CD4-positive, alpha-beta T cell treated with Interleukin-1 beta for 1 hour (primary cell): ENCODE measurements at places on chromosomes 7 and 10.

- no peak for DNase-seq
Measured at GRCh38 chr10:59131666-59132065, 44.8 kb upstream of the PHYHIPL start.

- no peak for DNase-seq
Measured at GRCh38 chr7:88477976-88478375, 171.3 kb upstream of the STEAP4 start.

- no peak for DNase-seq
Measured at GRCh38 chr7:27890205-27890849, 150.4 kb downstream of the TAX1BP1 start.

- DNase-seq = peak; percentile 38
Measured at GRCh38 chr10:100621360-100622205, 85.8 kb downstream of the HIF1AN start.

- DNase-seq = no peak
Measured at GRCh38 chr10:97590748-97591495, 1.4 kb downstream of the C10orf62 start.

DNA sequence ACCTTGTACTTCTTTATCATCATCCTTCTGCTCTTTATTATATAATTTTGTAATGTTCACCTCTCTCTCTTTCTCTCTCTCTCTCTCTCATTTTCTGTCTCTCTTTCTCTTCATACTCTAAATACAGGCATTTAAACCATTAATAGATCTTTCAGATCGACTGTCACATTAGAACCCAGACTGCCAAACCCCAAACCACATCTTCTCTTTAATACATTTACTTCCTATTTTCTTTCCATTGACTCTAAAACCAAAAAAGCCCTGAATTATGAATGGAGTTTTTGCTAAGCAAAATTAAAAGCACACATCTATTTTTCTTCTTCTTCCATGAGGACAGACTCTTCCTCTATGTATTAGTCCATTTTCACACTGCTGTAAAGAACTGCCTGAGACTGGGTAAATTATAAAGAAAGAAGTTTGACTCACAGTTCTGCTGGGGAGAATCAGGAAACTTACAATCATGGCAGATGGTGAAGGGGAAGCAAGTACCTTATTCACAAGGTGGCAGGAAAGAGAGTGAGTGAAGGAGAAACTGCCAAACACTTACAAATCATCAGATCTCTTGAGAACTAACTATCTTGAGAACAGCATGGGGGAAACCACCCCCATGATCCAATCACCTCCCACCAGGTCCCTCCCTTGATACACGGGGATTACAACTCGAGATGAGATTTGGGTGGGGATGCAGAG is 272.7 kb upstream of the MGMT start:
- DNase-seq = no peak

DNA sequence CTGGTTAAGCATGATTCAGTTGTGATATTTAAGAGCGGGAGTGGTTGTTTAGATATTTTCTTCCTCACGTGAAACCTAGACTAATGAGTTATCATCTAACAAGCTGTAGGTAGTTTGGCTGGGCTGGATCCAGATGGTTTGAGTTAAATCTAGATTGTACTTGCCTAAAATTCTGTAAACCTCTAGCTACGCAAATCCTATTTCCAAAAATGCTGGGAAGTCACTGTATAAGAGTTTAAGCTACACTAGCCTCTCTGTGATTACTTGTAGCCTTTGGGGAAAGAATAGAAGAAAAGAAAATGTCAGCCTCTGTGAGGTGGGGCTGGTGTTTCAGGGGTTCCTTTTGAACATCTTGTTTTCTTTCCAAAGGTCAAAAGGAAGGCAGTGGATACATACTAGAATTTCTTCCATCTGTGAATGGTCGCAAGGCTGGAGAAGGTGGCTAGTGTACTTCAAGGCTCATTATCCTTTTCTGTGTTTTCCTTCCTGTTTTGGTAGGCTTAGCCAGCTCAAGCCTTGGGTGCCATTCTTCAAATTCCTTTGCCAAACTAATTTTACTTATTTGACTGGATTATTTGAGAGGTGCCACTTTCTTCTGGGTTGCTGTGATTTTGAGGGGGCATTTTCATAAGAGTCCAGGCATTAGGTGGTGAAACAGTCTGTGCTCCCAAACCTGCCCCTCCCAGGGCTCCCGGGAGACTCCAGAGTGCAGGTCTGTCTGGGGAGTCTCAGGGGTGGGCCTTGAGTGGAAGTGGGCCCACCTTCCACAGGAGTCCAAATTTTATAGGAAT is 5.2 kb upstream of the EN2 start:
- DNase-seq = no peak

DNA sequence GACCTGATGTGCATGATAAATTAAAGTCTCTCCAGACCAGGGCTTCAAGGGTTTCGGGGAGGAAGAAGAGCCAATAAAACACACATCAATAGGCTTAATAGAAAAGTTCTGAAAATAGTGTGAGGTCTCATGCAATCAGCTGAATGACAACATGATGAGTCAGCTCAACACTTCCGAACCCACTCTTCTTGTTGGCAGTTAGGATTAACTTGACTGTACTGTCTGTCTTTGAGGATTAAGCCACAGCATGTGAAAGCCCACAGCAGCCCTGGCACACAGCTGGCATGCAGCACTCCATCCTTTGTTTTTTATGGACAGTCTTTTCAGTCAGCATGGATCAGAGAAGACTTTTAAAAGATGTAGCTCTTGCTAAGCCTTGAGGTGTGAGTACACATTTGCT is 526.9 kb upstream of the VSTM2A start:
- DNase-seq = no peak

GRCh38 chr7:73971322-73971703 is 56.7 kb upstream of the ELN start:
- no peak for DNase-seq

DNA sequence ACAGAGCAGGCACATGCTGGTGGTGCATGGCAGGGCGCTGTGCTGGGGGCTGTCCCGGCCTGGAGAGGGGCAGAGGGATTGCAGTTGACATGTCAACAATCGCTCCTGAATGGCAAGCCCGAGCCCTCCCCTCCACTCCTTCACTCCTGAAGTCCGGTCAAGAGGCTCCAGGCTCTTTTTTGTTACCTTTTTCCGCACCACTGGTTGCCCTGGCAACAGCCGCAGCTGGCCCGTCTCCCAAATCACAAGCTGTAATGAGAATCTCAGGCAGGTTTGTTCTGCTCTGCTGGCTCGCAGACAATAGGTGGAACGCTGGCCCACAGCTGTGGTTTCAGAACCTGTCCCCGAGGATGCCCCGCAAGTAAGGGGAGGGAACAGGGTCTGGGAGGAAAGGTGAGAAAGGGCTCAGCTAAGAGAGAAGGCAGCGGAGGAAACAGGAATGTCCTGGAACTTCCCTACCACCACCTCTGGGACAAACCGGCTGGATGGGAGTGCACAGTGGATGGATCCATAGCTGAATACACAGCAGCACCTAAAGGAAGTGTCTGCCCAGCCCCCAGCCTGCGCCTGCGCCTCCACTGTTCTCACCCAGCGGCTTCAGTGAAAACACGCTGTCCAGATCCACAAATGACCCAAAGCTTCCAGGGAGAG is 58.9 kb downstream of the CALML3 start:
- DNase-seq = peak; percentile 11

GRCh38 chr10:94680544-94680943 is 3.0 kb upstream of the CYP2C18 start:
- no peak for DNase-seq

- DNase-seq = no peak
Measured at GRCh38 chr7:29150856-29151255, 4.5 kb upstream of the CPVL start.

DNA sequence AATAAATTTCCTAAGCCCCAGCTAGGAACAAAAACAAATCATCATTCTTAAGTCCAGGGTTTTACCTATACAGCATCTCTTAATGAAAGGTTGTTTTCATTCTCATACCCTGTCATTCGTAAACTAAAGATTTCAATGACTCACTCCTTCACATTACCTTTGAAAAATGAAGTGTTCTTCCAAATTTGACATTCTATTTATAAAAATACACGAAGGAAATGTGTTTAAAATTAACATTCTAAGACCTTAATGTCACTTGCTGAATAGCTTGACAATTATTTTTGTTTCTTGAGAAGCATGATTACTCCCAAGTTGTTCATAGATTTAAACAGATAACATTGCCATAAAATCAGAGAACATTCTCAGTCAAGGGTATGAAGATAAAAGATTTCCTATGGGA is 1188.3 kb upstream of the SORCS1 start:
- DNase-seq = no peak

DNA sequence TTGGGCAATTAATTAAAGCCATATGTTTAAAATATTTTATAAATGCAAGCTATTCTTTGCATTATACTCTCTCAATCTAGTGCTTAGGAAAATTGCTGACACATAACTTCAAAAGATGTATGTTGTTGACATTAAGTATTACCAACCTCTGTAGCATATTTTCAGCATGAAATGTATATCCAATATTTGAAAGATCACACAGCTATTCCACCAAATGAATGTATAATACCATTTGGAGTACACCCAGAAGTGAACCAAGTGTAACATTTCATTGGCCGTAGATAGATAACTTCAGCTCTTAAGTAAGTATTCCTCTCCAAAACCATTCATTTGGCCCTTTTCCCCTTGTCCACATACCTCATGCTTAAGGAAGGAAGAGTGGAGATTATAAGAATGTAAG is 104.6 kb downstream of the HECTD2 start:
- no peak for DNase-seq

GRCh38 chr10:7933262-7933661 is 115.0 kb downstream of the TAF3 start:
- DNase-seq = no peak

DNA sequence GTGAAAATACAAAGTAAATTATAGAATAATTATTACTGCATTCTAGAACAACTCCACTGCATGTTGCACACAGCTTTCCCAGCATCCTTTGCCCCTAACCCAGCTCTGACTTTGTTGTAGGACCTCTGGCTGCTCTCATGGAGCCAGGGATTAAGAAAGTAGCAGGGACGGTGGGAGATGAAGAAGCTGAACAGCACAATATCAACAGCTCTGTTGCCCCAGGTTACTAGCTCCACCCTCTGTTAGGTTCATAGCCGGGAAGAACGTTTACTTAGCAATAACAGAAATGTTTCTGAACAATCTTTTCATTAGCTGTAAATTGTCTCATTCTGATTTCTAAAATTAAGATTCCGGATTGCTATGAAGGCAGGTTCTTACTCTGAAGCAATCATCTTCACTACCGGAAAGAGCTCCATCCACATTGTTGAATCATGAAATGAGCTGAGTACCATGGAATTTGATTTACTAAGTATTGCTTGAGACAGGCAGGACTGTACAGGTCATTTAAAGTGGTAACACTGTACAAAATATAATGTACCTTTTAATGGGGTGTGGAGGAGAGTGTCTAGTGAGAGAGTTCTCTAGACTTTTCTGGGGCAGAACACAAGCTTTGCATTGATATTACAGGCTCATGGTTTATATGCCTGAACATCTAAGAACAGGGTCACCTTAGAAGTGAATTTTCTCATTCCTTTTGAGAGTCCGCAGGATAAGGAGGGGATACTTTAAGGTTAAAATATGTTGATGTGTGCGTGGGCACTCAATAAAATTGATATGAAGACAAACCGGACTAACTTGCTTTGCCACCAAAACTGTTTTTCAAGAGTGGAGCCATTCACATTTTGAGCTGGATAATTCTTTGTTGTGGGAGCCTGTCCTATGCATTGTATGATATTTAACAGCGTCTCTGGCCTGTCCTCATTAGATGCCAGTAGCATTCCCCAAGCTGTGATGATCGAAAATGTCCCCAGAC is 20.8 kb upstream of the RAB18 start:
- no peak for DNase-seq

GRCh38 chr7:2572101-2572842 is 13.5 kb downstream of the IQCE start:
- no peak for DNase-seq

- DNase-seq = peak; percentile 75
Measured at GRCh38 chr10:14560274-14560673, 214.4 kb downstream of the FAM107B start.

- DNase-seq = no peak
Measured at GRCh38 chr7:132065193-132065988, 509.0 kb upstream of the PODXL start.

GRCh38 chr10:70662362-70663220 is 9.7 kb upstream of the ADAMTS14 start:
- no peak for DNase-seq

DNA sequence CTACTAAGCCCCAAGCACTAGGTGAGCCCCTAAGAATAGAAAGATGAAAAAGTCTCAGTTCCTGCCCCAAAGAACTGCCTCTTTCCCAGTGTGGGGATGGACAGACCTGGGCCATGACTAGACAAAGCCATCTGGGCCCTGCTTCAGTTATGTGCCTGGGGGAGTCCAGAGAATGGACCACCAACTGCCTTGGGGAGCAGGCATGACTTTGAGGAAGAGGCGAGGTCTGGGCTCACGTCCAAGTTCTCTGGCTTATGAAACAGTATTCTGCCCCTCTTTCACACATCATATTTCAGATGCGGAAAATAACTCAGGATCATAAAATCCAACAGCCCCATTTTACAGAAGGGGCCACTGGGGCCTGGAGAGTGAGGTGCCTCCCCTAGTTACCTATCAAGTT is 80.3 kb downstream of the PLXNA4 start:
- DNase-seq = no peak

DNA sequence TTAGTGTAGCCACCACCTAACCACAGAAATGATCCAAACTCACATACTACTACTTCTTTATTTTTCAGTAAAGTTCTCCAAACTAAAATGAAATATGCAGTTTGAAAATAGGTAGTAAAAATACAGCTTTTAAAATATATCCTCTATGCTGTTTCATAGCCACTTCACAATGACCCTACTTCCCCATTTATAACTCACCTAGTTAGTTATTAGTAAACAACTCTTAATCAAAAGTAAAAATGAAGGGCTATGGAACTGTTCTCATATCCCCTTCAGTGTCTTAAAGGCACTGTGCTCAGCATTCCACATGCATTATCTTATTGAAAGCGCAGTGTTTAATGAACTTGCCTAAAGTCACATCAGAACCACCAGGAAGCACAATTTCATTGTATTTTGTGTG is 43.5 kb downstream of the KMT2C start:
- DNase-seq = no peak

DNA sequence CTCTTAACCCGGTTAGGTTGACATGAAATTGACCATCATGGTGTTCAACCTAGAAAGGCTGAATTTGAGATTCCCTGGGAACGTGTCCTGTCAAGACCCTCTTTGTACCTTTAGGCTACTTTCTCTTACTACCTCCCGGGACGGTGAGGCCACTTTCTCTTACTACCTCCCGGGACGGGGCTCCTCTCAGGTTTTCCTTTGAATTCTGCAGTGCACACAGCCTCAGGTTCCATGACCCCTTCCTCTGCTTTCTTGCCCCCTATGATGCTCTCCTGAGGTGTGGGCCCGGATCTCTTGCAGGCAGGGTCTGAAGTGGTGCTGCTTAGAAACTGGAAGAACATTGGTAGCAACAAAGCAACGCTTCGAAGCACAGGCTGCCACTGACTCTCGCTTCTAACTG is 155.3 kb downstream of the CAMK1D start:
- DNase-seq = no peak

DNA sequence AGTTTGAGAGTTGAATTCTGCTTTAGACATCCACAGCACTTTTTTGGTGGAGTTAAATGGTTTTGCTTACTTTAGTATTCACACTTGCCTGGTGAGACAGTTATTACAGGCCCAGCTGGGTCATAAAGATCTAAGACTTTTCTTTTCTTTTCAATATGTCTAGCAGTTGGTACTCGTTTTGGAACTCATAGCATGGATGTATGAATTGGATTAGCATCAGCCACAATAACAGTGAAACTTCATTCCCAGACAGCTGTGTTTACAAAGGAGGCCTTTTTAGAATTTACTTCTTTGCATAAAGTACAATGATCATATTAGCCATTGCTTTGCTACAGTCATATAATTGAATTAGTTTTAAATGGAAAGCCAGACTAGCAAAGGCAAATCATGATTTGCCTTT is 168.4 kb upstream of the DKK1 start:
- DNase-seq = no peak

- DNase-seq = no peak
Measured at GRCh38 chr7:69439636-69440325, 158.5 kb upstream of the AUTS2 start.
